Stimulated activated CD4-positive, alpha-beta T cell treated with anti-CD3 and anti-CD28 coated beads, Interleukin-12 subunit alpha, Interleukin-12 subunit beta, amount 100 ng/mL, for 48 hours (primary cell): ENCODE measurements at places on chromosomes 5 and 9.

- no peak for DNase-seq
Measured at GRCh38 chr5:38258319-38259061, at the start of gene EGFLAM. TSS of gene EGFLAM (plus strand) at chr5:38258559. CDS start at chr5:38258755, 196 bp downstream.

DNA sequence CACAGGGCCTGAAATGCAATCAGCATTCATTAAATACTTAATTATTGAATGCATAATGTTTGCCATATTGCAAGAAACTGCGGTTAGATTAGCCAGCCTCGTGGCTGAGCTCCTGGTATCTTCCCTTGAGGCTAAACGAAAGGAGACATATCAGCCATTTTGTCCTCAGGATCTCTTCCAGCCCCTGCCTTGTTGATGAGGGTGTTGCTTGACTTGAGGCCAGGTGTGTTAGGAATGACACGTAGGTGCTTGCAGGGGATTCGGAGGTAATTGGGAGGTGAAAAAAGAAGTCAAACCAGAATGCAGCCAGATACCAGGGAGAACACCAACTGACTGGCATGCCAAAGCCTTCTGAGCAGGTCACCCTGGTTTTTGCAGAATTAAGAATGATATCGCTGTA is 12.5 kb downstream of the SH3RF2 start:
- DNase-seq, result no peak

DNA sequence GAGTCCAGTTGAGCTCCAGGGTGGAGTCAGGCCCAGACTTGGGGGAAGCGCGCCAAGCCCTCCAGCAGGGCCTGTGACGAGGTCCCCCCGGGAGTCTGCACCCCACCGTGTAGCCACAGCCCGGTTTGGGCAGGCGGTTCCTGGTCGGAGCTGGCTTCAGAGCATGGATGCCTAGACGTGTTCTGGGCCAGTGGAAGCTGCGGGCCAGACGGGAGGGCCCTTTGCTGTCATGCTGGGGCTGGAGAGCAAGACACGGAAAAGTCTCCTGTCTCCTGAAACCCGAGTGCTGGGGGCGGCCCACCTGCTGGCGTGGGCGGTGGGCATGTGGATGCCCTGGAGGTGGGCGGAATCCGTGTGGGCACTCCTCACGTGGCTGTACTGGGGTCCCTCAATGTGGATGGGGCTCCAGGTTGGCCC is 1.9 kb downstream of the GPSM1 start:
- no peak for DNase-seq

DNA sequence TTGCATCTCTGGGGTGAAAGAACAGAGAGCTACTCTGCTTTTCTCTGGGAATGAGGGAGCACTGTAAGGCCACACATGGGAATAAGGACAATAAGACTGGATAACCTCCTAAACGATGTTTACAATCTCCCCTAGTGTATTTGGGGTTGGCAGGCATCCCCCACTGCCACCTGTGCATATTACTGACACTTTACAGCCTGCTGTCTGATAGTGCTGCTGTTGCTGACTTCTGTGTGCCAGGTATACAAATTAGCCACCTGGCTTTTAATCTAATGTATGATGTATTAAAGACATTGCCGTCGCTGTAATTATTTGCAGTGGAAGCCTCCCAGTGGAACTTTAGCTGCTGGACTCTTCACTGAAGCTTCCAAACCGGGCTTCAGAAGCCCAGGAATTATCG is 4.4 kb upstream of the SHISAL2B start:
- DNase-seq, result no peak

DNA sequence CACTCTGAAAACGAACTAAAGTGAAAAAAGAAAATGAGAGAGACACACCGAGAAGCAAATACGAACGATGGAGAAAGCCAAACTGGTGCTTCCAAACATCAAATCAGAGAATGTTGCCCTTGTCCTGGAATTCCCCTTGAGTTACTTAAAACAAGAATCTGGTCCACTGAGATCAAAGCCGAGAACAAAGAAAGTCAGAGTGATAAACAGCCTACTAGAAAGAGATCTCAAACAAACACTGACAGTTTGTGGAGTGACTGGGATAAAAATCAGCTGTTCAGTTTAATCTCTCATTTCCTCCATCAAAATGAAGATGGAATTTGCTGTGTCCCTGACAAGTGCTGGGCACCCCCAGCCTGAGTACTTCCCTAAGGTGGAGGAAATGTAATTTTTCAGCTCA is 582.6 kb downstream of the NR2F1-AS1 start:
- DNase-seq, result no peak

GRCh38 chr5:96087939-96088338 is 126.3 kb upstream of the ELL2 start:
- DNase-seq, result no peak

DNA sequence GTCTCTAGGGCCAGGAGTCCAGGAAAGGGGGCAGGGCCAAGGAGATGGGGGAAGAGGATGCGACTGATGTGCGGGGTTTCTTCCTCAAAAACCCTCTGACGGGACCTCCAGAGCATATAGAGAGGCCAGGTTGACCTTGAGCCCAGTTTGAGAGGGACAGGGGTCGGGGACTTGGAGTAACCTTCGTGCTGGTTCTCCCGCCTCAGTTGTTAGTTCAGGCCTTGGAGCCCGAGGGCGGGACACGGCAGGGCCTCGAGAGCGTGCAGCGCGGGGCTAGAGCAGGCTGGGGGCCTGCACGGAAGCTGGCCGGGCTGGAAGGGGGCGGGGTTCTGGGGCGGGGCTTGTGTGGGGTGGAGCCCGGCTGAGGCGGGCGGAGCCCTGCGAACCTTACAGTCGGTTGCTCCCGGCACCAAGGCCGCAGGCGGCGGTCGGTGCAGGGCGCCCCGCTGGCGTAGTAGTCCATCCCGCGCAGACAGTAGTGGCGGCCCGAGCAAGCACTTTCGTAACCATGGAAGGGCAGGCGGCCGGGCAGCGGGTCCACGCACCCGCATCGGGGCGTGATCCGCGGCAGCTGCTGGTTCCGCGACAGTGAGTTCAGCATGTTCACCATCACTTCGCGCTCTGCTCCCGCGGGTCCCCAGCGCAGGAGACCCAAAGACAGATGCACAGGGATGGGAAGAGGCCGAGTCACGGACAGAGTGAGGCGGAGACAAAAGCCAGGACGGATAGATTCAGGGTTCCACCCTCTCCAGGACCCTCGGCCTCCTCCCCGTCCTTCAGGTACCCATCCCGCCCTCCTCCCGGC is 4.0 kb upstream of the MYORG start:
- DNase-seq, result peak; percentile 59

GRCh38 chr5:7186818-7187217 is 209.1 kb upstream of the ADCY2 start:
- no peak for DNase-seq

- no peak for DNase-seq
Measured at GRCh38 chr9:87446527-87446926, 51.1 kb upstream of the DAPK1 start.

DNA sequence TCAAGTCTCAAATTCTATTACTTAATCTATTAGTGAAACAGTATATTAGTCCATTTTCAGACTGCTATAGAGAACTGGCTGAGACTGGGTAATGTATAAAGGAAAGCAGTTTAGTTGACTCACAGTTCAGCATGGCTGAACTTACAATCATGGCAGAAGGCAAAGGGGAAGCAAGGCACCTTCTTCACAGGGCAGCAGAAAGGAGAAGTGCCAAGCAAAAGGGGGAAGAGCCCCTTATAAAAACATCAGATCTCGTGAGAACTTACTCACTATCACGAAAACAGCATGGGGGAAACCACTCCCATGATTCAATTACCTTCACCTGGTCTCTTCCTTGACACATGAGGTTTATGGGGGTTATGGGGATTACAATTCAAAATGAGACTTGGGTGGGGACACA is 67.9 kb upstream of the CHSY3 start:
- no peak for DNase-seq

- no peak for DNase-seq
Measured at GRCh38 chr9:114624677-114625076, 13.6 kb downstream of the TMEM268 start.

- DNase-seq, result no peak
Measured at GRCh38 chr5:61450493-61451279, 118.6 kb downstream of the ZSWIM6 start.

GRCh38 chr5:6419340-6419852 is 29.3 kb upstream of the UBE2QL1 start:
- DNase-seq, result no peak

GRCh38 chr9:123607479-123607878 is 251.5 kb downstream of the CRB2 start:
- no peak for DNase-seq

DNA sequence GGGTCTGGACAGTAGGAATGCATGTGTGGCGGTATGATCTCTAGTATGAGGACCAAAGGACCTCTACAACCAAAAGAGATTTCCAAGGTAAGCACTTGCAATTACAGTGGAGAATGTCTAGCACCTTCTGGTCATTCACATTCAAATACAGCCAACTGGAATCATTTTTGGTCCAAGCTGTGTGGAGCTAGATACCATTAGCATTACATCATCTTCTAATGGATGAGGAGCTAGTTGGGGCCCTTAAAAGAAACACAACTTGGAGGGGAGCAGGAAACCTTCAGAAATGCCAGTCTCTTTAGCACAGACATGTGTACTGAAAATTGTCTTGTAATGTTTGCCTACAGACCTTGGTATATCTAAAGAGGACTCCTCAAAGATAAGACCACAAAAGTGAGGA is 244.7 kb downstream of the BNC2 start:
- no peak for DNase-seq

DNA sequence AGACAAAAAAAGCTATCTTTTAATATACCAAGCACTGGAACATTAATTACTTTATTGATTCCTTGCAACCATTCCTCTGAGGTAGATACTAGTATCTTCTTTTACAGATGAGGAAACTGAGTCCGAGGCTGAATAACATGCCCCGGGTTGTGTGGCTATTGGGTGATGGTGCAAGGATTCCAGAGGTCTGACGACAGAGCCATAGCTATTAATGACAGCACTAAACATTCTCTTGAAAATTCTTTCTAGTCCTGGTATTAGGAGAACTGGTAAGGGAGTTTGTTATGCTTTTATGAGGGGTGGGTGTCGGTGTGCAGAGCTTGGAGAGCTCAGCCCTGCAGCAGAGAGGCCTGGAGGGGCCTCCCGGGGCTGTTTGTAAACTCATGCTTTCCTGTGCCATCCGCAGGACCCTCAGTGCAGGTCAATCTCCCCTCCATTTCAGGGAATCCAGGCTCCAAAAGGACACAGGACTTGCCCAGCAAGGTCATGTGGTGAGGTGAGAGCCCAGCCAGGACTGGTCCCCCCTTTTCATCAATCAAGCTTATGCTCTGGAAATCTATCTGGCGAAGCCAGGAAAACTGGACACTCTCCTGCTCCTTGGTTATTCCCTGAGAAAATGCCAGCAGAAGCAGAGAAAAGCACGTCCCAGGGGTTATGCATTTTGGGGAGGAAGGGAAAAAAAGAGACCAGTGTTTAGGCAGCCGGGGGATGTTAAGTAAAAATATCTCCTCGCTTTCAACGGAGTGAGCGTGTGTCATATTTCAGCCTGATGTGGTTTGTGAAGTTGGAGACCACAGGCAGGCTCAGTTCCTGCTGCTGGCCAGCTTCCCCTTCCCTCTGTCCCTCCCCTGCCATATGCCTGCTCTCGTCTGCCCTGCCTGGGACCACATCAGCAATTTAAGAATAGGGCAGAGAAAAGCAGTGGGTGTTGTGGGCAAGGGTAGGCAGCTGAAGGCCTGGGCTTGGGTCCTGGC is 3.7 kb downstream of the GSN start:
- DNase-seq, result no peak

DNA sequence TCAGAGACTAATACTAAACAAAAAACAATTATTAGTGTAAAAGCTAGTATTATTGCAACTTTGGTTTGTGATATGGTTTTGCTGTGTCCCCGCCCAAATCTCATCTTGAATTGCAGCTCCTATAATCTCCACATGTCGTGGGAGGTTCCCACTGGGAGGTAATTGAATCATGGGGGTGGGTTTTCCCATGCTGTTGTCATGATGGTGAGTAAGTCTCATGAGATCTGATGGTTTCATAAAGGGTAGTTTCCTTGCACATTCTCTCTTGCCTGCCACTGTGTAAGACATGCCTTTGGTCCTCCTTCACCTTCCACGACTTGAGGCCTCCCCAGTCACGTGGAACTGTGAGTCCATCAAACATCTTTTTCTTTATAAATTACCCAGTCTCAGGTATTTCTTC is 325.9 kb upstream of the DAB2 start:
- no peak for DNase-seq

DNA sequence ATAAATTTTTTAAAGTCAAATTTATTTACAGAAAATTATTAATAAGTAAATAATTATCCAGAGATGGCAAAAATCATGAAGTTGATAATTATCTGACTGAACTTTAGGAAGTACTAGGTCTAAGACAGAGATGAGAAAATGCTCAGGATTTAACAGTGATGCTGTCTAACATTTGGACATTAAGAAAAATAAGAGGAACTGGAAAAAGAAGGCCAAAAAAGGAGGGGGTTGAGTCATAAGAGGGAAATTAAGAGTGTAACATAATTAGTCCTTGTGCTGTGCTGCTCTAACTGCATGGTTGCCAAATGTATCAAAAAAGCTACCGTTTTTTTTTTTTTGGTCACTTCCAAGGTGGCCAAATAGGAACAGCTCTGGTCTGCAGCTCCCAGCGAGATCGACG is 35.4 kb upstream of the TUT7 start:
- DNase-seq, result no peak

- DNase-seq, result no peak
Measured at GRCh38 chr5:111226556-111226955, 2.4 kb downstream of the CAMK4 start.

DNA sequence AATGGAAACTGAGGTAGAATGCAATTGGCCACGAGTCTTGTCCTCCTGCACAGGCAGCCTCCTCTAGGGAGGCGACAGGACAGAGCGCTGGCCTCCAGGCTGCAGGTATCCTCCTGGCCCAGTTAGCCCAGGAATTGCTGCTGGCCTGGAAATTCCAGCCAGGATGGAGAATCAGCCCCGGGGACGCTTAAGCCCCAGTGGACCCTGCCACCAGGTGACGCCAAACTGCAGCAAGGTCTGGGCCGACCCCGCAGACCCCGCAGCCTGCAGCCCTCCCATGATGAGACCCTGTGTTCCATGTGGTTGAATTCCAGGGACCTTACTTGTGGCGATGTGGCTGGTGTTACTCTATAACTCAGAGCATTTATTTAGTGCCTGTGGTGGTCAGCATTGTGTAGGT is 7.3 kb downstream of the CACFD1 start:
- no peak for DNase-seq

DNA sequence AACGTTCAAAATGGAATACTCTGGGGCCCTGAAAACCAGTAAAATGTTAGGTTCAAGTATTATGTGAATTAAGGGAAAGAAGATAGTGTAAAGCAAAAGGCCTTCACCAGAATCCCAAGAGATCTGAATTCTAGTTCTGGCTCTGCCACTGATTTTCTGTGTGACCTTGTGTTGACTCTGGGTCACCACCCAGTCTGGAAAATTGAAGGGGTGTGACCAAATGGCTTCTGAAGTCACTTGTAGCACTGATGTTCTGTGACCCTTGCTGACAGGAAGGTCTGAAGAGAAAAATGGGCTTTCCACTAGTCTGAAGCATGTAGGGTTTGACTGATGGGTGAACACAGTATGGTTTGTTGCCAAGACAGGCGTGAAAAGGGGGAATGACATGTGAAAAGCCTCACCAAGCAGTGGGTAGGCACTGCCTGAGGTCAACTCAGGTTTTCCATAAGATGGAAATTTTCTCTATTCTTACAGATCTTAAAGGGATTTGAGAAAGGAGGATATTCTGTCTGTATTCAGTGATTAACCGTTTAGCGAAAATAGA is 33.1 kb downstream of the ANP32B start:
- DNase-seq, result no peak

GRCh38 chr5:180908998-180909731 is 10.2 kb downstream of the BTNL8 start:
- DNase-seq, result no peak

- DNase-seq, result no peak
Measured at GRCh38 chr5:116002116-116002906, 30.0 kb upstream of the ARL14EPL start.

- DNase-seq, result no peak
Measured at GRCh38 chr5:154478752-154479159, 729 bp upstream of the HAND1 start.

- no peak for DNase-seq
Measured at GRCh38 chr9:109856785-109857184, 76.8 kb downstream of the PALM2AKAP2 start.
